ENCODE measurements at places on chromosomes 5 and 9.

- no peak for DNase-seq
Measured at GRCh38 chr9:16357828-16358227, 512.6 kb downstream of the BNC2 start.

GRCh38 chr9:135948446-135948845 lies 12.7 kb downstream of the UBAC1 start:
- no peak for DNase-seq

DNA sequence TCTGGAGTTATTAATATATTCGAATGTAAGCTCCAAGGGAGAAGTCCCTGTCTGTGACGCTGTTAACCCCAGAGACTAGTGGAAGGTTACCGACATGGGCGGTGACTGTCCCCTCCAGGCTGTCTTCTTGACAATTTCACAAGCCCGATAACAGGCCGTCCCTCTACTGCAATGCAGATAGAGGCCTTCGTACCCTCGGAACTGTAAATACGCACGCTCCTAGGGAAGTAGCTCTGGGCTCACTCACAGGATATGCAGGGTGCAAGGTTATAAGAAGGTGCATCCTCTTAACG lies 680 bp upstream of the RFK start:
- DNase-seq = peak; percentile 59

DNA sequence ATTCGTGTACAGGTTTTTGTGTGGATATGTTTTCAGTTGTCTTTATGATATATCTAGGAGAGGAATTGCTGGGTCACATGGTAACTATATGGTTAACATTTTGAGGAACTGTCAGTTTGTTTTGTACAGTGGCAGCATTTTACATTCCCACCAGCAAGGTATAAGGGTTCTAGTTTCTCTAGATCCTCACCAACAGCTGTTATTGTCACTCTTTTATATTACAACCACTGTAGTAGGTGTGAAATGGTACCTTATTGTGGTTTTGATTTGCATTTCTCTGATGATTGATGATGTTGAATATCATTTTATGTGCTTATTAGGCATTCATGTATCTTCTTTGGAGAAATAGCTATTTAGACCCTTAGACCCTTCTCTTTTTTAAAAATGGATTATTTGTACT lies 82.9 kb downstream of the CCDC171 start:
- no peak for DNase-seq

DNA sequence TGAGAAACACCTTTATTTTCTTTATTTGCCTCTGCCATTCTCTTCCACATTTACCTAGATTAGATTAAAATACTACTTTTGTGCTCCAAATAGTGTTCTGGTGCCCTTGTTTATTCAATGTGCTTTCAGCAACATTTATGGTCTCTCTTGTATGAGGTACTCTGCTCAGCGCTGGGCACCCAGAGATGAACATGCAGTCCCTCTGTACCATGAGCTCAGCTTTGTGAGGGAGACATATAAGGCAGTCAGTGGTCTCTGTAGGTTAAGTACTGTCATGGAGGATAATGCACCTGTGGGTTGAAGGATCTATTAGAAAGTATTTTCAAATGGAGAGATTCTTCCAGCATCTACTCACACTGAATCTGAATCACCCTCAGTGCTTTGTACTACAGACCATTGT lies 176.5 kb downstream of the TAF11L14 start:
- no peak for DNase-seq

- DNase-seq = no peak
Measured at GRCh38 chr5:177023303-177023664, 788 bp downstream of the ZNF346 start.

DNA sequence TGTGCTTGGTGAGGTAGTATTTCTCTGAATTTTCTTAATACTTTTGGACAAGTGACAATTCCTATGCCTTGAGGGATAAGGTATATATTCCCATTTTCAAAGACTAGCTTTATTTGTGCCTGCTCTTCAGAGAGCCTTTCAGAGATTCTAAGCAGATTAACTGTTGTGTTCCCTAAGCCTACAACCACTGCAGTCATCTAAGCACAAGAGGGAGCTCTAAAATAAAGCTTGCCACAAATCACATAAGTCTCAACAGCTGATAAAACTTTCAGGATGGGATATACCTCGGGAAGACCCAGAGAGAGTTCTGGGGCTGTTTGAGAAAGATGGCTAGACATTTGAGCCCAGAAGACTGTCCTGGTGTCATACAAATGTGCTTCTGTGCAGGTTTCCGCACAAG lies 157.3 kb downstream of the CYLC2 start:
- DNase-seq = no peak

DNA sequence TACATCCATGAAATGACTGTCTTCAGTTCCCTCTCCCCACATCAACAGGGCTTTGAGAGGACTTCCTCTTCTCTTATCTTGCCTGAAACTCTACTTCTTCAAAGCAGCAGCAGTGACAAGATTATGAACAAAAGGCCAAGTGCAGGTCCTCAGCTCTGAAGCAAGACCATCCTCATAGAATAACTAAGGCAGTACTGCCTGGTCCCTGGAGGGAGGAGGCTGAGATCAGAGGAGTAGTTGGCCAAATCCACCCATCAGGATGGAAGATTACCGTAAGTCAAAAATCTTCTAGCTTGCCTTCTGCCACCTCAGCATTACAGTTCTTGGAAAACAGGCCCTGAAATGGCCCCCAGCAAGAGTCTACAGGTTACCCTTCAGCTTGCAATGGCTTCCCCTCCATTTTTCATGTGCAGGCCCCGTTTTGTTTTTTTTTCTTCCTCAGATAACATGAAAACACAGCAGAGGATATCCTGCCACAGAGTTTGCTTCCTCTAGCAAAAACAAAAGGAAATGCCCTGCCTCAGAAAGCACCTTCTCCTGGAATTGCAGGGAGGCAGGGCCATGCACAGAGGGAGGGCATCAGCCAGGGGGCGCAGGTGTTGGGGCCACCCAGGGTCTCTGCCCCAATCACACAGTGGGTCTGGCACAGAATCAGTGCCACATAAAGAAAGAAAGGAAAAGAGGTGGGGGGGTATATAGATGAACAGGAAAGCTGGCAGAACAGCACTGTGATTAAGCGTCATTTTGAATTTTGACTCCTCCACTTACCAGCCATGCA lies 40.0 kb downstream of the KLHL3 start:
- peak; percentile 24 for DNase-seq

DNA sequence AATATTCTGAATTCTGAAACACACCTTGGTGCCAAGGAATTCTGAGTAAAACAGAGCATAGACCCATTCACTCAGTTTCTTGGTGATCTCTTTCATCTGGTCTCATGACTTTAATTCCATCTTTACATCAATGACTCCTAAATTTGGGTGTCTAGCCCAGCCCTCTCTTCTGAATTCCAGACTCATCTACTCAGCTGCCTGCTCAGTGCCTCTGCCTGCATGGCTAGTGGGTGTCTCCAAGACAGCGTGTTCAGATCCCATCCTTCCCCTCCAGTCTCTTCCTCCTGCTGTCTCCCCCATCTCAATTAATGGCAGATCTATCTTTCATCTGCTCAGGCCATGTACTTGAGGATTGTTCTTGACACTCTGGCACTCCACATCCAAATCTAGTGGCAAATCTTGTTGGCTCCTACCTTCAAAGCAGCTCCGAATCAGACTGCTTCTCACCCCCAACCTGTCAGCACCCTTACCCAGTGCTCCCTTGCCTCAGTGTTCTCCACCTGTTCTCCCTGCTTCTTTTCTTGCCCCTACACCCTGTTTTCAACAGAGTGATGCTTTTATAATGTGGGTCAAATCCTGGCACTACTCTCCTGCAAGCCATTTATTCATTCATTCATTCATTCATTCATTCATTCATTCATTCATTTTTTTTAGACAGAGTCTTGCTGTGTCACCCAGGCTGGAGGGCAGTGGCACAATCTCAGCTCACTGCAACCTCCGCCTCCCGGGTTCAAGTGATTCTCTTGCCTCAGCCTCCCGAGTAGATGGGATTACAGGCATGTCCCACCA lies 5.3 kb downstream of the CAVIN4 start:
- DNase-seq = no peak

- DNase-seq = no peak
Measured at GRCh38 chr9:105306351-105307140, 62.1 kb downstream of the SLC44A1 start.

GRCh38 chr5:61575103-61575502 lies 243.0 kb downstream of the ZSWIM6 start:
- DNase-seq = no peak

- no peak for DNase-seq
Measured at GRCh38 chr5:61603211-61603908, 271.3 kb downstream of the ZSWIM6 start.

DNA sequence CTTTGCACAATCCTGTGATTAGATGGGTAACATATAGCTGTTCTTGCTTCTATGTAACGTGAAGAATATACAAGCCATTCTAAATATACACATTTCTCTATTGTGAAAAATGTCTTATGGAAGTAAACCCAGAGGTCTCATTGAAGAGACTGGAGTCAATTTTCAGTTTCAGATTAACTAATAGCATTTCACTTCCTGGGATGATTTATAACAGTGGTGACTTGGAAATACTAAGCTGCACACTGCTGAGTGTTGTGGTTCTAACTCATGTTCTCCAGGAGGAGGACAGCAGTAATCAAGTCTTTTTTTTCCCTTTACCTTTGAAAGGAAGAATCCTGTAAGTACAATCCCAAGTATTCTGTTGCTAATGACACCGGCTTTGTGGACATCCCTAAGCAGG lies 3.3 kb downstream of the CTSL start:
- DNase-seq = no peak

GRCh38 chr9:91146391-91147019 lies 215.2 kb downstream of the AUH start:
- DNase-seq = no peak

- DNase-seq = no peak
Measured at GRCh38 chr5:33300209-33300742, 140.5 kb upstream of the TARS1 start.

- DNase-seq = no peak
Measured at GRCh38 chr5:27308153-27308552, 269.8 kb upstream of the CDH9 start.

DNA sequence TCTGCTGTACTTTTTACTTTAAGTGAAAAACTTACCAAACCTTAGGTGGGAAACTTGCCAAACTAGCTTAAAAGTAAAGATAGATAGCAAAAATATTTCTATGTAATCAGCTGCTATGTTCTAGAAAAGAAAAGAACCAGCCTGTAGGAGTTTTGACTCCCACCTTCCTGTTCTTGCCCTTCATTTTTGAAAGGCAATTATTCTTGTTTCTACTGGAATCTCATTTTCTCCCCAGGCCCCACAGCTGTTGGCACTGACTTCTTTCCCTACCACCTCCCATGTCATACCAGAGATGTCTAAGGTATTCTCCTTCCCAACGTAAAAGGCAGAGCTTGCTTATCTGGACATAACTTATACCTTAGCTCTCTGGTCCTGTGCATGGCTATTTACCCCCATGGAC lies 389.7 kb downstream of the ARHGEF28 start:
- DNase-seq = no peak

GRCh38 chr5:146426853-146427618 lies 20.1 kb upstream of the TCERG1 start:
- DNase-seq = no peak

DNA sequence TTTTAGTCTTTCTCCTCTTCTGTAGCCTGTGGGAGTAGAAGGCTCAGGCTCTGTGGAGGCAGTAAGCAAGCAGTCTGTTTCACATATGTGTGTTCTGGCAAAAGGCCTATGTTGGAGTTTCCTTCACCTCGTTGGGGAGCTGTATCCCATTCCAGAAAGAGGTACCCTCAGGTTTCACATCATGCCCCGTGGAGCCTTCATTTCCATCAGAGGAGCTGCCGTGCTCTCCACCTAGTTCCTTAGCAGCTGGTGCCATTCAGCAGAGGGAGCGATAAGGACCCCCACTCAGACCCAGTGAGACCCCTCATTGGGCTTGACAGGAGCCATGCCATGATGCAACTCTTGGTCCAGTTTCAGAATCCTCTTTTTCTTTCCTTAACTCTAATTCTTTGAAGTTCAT lies 50.6 kb upstream of the ANGPTL2 start:
- DNase-seq = no peak

DNA sequence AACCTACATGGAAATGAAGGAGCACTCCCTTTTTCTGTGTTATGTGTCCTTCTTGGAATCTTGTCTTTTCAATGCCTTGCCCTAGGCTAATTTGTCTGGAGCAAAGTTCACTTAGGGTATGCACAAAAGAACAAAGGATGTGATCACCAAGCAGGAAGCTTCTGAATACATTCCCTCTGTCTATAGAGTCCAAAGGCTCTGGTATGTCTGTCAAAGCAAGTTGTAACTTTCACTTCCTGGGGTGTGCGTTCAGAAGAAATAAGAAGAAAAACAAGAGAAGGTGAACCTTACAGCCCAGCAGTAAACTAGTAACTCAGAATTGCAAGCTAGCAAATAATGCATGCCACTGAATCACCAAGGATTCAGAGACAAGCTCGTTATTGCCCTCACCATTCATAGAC lies 31.7 kb upstream of the CDH6 start:
- no peak for DNase-seq

DNA sequence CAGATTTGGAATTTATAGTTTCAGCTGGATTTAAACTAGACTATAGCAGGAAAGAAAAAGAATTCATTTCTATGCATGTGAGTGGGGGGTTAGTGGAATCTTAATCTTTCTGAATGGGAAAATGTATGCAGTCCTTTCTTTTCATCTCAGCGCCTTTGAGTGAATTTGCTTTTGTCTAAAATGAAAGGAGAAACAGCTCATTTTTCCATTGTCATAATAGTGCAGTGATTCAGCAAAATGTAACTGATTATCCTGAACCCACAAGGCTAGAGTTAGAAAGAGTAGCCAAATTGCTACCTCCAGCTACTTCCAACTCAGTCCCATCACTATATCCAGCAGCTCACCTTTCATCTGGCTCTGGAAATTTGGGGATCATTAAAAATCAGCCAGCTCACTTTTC lies 134.4 kb downstream of the ADAMTSL1 start:
- DNase-seq = no peak

DNA sequence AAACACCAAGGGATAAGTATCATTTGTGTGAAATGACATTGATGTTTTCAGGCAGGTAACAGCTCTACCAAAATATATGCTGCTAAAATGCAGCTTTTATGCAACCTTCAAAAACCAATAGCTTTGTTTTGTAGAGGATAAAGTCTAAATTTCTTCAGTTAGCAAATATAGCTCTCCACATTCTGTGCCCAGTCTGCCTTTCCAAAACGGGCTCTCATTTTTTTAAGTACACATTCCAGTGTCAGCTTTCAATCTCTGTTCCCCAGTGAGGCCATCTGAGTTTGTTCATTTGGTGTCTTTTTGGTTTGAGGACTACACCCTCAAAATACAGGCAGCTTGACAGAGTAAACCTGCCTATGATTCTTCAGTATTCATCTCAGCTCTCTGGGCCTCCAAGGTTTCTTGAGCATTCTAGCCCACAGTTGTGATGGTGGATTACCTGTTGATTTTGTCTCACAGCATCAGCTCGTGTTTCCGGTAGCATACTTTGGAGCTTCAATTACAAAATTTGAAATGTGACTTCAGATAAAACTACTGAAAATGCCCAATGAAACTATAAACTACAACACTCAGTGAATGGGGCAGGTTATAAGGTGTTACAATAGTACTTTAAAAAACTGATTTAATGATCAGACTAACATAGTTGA lies 55.7 kb downstream of the NR3C1 start:
- no peak for DNase-seq

- no peak for DNase-seq
Measured at GRCh38 chr5:54469622-54470021, 14.1 kb downstream of the HSPB3 start.
